IMR-90 (cell line): ENCODE measurements at places on chromosomes 6 and 20. TPM values are rescaled to one million over a fixed set of nuclear protein-coding genes. Genes with fewer than 3 reads are reported as not detected.

DNA sequence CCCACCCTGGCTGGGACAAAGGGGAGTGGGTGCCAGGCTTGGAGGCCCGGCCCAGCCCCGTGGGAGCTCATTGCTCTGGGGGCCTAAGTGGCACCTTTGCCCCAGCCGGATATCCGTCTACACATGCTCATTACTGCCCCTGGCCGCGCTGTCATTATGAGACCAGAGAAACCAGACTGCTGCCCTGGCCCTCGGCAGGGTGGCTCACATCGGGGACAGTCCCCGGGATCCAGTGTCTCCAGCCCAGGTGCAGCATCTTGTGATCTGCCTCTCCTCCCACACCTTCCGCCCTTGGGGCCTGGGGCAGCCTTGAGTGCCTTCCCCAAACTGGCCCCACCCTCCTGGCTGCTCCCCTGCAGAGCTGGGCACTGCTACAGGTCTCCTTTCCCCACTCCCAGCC lies 4.9 kb downstream of the SRMS start:
- no peak for DNase-seq

GRCh38 chr6:7911345-7911725 lies 747 bp upstream of the TXNDC5 start:
- no peak for DNase-seq

DNA sequence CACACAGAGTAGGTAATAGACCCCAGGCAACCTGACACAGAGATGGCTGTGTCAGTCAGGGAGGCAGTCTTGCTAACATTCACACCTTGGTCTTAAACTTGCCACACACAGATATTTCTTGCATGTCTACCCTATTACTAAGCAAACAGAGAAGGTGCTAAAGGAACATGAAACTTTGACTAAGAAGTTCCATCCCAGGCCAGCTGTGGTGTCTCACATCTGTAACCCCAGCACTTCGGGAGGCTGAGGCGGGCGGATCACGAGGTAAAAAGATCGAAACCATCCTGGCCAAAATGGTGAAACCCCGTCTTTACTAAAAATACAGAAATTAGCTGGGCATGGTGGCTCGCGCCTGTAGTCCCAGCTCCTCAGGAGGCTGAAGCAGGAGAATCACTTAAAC lies 222.4 kb upstream of the JARID2 start:
- no peak for DNase-seq

DNA sequence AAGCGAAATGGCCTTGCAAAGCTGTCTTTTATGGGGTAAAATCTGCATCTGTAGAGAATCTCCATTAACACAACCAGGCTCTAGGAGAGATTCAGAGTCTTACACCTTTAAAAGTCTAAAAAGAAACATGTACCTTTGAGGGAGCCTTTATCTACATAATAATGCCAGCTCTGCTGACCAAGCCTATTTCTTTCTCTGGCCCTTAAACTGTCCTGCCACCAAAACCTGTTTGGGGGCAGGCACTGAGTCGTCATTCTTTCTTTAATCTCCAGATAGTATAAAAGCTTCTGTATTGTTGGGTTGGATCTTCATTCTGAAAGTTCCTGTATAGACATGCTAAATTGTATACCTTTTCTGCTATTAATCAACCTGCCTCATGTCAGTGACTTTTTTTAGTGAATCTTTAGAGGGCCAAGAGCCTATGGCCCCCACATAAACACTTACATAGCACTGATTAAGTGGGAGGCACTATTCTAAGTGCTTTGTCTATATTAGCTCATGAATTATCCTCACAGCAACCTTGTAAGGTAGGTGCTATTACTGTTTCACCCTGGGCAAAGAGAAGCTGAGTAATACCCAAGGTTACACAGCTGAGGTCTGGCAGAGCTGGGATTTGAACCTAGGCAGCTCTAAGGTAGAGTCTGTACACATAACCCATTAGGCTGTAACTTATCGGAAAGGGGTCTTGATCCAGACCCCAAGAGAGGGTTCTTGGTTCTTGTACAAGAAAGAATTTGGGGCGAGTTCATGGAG lies 232.3 kb upstream of the DTNBP1 start:
- no peak for DNase-seq

GRCh38 chr6:1890071-1890470 lies 280.4 kb downstream of the FOXC1 start:
- DNase-seq, result no peak

DNA sequence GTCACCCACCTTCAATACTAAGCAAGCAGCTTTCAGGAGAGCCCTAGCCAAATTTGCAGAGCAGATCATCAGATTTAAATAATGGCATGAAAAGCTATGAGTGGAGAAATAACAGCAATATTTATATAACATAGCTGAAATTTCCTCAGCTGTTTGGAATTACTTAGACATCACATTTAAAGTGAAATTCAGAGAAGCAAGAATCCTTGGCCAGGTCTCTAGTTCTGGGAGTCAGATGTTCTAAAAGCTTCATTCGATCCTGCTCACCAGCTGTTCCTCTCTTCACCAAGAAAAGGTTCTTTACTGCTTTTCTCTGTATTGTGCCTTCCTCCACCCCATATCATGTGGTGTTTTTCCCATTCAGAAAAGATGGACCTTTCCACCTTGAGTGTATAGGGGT lies 152.3 kb upstream of the JAG1 start:
- DNase-seq, result no peak

- DNase-seq, result no peak
These were observed 2.9 kb downstream of the ISM1 start for GRCh38 chr20:13223736-13224520.

- DNase-seq, result peak; percentile 37
These were observed 27.1 kb downstream of the MRPL14 start for GRCh38 chr6:44100088-44100550.

OPN5 gene
- not detected in 2 replicates for polyA plus RNA-seq

GRCh38 chr6:109374326-109374892 lies 7.9 kb downstream of the CD164 start:
- no peak for DNase-seq

GRCh38 chr20:63317061-63317460 lies 24.1 kb downstream of the COL20A1 start:
- no peak for DNase-seq

GRCh38 chr6:100339574-100340255 lies 125.0 kb downstream of the SIM1 start:
- peak; percentile 13 for DNase-seq

DNA sequence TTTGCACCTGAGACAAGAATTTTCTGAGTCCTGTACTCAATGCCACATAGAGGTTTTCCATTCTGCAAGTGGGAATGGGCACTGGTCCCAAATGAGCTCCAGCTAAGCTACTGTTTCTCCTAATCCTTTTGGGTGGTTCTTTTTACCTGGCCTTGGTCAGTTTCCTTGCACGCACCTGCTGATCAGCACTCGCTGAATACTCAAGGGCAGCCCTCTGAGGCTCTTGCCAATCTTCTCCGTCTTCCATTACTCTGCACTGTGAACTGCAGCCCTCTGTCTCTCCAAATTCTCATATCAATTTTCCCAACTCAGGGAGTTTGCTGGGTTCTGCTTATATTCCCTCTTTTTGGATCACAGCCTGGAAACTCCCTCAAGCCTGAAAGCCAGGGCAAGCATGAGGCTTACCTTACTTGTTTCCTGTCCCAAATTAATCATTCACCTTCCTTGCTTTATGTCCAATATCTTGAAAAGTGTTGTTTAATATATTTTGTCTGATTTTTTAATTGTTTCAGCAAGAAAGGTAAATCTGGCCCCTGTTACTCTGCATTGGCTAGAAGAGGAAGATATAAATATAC lies 138.0 kb upstream of the TBX18 start:
- DNase-seq, result no peak

DNA sequence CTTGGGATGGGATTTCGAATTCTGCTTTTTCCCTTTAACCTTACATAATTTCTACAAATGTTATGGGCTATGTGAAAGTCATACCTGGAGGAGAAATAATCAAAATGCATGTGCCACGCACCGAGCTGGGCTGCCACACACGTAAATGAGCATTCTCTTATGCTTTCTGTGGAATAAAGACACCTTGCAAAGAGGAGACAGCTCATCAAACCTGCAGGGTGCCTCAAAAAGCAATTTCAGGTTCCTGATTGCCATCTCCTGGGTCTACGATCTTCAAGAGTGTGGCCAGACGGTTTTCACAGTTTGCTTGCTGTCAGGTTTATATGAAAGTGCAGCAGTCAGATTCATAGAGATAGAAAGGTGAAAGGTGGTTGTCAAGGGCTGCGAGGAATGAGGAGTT lies 36.6 kb downstream of the DUSP22 start:
- no peak for DNase-seq

GRCh38 chr6:25341923-25342619 lies 62.9 kb downstream of the CARMIL1 start:
- DNase-seq, result no peak

MARCKS gene
- polyA plus RNA-seq, result 34.5 and 46.8 TPM in 2 replicates

GRCh38 chr6:168641446-168641845 lies 200.5 kb downstream of the SMOC2 start:
- no peak for DNase-seq

DNA sequence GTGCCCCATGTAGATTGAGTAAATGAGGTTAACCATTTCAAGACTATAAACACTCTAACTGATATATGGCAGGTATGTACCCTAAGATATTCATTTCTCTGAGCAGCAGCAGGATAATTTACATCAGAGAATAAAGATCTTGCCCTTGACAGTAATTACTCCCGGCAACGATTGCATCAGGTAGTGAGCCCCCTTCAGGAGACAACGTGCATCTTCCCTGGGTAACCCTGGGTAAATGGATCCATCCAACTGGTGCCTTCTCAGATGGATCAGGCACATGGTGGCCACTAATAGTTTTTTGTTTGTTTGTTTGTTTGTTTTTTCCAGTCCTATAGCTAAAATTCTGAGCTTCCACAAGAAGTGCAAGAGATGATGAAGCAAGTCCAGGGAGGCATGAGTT lies 469.4 kb upstream of the SLC35B3 start:
- no peak for DNase-seq

DNA sequence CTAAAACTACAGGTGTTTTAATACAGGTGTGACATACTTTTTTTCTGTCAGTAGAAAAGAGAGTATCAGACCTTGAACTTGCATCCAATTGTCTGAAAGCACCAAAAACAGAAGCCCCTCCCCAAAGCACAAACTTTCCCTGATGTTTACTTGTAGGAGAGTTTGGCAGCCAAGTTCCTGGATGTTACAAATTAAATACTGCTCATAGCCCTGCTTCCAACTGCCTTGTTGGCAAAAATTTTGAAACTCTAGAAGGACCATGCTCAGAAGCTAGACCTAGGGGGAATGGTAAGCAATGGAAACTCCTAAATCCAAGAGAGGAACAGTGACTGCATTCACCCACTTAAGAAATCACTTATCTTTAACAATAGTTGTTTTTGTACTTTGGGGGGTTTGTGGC lies 17.0 kb upstream of the ARG1 start:
- DNase-seq, result no peak

GRCh38 chr20:48791014-48791413 lies 36.8 kb downstream of the PREX1 start:
- no peak for DNase-seq

- no peak for DNase-seq
These were observed 59.4 kb downstream of the RPRD1B start for GRCh38 chr20:38092915-38093314.

- no peak for DNase-seq
These were observed 527 bp downstream of the FBXO30 start for GRCh38 chr6:145814035-145814500.

UBD gene
- polyA plus RNA-seq, result not detected in 2 replicates

GSTA2 gene
- polyA plus RNA-seq, result not detected in 2 replicates

DNA sequence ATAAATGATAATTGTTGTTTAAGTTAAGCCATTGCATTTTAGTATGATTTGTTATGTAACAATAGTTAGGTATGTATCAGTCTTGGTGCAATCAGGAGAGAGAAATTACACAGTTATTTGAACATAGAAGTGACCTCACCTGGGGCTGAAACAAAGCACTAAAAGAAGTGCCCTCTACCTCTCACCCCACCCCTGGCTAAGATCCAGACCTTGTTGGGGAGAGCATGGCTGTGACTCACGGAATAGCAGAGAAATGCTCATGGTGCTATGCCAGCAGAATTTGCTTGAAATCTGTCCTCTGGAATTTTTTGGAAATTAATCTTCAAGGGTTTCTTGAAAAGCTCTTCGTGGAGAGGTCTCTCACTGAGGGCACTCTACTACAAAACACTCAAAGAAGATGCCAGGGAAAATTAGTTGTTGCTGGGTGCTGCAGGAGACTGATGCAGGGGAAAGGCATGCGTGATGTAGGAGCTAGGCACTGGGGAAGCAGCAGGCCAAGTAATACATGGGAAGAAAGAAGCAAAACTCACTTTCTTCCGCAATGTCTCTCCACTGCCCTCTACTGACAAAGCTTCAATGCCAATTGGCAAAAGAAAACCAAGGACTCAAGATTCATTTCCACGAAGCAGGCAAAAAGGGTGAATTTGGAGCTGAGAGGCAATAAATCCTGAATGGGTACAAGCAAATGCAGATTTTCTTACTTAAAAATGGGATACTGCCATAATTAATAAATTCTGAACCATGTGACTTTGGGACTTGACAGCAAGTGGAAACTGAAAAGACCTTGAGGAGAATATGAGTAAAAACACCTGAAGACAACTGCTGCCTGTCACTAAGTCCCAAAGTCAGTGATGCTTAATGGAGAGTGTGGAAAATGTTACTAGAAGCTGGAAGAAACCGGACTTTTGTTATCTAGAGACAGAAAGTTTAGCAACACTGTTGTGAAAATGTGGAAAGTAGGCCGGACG lies 136.3 kb upstream of the ZNF184 start:
- DNase-seq, result peak; percentile 60

DNA sequence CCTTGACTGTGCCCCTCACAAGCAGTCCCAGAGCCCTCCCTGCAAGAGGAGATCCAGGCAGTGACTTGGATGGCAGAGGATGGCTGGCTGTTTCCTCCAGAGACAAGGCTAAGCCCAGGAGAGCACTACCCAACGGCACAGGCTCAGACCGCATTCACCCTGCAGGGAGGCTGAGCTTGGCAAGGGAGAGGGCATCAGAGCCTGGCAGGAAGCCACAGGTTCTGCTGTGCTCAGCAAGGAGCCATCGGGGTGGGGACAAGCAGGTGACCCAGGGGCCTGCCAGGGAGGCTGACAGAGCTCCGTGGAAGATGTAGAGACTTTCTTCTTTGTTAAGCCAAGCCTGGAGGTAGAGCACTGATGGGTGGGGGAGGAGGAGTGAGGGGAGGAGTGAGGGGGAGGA lies 159.2 kb upstream of the CST7 start:
- DNase-seq, result no peak

GRCh38 chr6:112899541-112899940 lies 552.4 kb downstream of the RFPL4B start:
- DNase-seq, result peak; percentile 33

GRCh38 chr6:99609905-99610489 lies 3.4 kb downstream of the PRDM13 start:
- DNase-seq, result no peak

AKAP7 gene
- 0.90 and 1.1 TPM in 2 replicates for polyA plus RNA-seq

- DNase-seq, result no peak
These were observed 245.0 kb downstream of the TTLL2 start for GRCh38 chr6:167569879-167570278.

DNA sequence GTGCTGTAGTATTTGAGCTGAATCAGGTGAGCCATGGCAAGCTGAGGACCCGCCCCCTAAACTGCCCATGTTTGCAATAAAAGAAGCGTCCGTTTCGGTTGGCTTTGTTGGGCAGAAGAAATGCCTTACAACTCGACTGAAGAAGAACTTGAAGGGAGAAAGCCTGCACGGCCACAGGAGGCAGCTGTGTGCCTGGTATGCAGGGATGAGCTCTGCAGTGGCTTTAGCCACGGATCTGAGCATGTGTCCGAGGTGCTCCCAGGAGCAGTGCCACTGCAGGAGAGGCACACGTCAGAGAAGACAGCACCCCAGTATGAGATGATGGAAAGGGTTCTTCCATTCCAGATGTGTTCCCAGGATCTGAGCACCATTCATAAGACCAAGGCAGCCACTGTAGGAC lies 23.5 kb downstream of the KIZ start:
- DNase-seq, result no peak

VSX1 gene
- polyA plus RNA-seq, result not detected in 2 replicates
